ENCODE measurements at places on chromosomes 2 and 18.
A peak's percentile ranks its signal among the peaks of the same experiment; 100 is the strongest.

DNA sequence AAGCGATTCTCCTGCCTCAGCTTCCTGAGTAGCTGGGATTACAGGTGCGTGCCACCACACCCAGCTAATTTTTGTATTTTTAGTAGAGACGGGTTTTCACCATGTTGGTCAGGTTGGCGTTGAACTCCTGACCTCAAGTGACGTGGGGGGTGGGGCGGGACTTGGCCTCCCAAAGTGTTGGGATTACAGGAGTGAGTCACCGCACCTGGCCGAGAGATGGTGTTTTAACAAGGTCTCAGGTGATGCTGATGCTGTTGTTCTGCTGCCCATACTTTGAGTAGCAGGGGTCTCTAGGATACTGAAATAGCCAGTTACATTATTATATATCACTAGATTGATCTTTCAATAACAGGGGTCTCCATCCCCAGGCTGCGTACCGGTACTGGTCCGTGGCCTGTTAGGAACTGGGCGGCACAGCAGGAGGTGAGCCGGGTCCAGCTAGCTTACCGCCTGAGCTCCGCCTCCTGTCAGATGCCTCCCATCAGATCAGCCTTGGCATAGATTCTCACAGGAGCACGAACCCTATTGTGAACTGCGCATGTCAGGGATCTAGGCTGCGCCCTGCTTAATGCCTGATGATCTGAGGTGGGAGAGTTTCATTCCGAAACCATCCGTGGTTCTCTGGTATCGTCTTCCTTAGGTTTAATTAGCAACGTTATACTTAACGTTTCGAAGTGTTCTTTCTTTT, 48.3 kb upstream of the SLC38A11 start:
- no peak for DNase-seq

GRCh38 chr2:24163186-24163585, 11.7 kb upstream of the FAM228A start:
- peak; percentile 47 for DNase-seq

DNA sequence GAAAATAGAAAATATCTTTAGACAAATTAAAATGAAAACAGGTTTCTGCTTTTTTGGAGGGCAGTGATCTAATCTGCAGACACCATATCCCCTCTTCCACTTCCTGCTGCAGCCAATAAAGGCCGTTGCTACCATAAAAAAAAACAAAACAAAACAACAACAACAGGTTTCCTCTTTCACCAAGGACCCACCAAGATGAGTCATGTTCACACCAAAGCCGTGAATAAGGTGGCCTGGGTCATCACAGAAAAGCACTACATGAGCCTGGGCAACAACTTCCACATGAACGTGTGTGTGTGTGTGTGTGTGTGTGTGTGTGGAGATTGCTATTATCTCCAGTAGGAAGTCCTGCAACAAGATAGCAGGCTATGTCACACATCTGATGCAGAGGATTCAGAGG, 24.8 kb upstream of the TFCP2L1 start:
- DNase-seq: peak; percentile 53

- no peak for DNase-seq
Measured at GRCh38 chr2:188364033-188364630, 72.5 kb downstream of the GULP1 start.

DNA sequence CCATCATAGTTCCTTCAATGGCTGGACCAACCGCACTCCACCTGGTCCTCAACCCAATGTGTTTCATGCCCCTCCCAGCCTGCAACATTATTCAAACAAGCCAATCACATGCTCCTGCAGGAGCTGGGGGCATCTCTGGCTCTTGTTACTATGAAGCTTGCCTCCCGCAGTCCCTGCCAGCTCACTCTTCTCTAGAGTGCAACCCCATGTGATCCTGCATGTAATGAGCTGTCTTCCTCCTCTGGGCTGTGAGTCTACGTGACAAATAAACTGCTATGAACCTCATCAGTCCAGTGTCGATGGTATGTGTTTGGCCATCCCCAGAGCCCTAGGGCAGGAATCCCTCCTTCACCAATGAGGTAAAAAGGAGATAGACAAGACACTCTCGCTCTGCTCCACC, 15.8 kb upstream of the BOD1L2 start:
- DNase-seq: no peak

- DNase-seq: no peak
Measured at GRCh38 chr2:80302314-80303005, 2.1 kb downstream of the LRRTM1 start.

DNA sequence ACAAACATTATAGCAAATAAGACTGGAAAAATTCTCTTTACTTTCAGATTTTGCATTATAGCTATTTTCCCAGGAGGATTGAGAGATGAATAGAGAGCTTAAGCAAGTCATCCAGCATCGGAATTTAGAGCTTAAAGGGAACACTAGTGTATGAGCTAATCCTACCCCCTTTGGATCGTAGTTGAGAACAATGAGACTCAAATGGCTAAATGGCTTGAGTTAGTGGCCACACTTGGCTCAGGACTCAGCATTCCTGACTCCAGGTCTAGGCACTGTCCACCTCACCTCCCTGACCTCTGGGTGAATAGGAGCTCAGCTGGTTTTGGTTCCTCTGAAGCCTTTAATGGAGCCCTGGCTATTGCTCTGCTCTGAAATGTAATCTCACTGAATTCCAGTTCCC, 97.5 kb upstream of the CXCR4 start:
- DNase-seq: no peak

DNA sequence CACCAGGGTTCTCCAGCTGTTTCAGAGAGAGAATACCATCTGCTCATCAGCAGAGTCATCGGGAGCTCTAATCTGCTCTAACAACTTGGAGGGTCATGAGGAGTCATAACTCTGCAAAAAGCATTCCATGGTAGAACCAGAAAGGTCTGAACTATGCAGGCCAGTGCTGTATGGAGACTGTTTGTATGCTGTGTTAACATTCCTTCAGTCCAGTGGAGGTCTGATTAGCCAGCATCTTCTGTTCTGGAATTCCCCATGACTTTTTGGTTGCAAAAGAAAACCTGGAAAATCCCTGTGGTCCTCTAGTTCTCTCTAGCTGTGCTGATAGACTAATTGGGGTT, 9.4 kb upstream of the ITGB6 start:
- no peak for DNase-seq

DNA sequence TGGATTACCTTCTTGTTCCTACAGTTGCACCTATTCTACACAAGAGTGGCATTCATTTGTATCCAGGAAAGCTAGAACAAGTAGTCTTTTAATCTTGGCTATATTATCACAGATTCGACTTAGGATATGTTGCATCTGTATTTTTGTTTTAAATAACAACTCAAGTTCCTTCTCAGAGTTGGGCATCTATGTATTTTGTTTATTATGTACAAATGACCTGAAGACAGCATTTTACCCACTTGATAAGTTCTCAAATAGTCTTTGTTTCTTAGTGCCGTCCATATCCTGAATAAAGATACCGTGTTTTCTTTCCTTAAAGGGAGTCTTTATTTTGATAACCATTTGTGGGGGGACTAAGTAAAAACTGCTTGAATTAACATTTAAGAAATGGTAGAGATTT, 2.9 kb downstream of the ITPRID2 start:
- no peak for DNase-seq

DNA sequence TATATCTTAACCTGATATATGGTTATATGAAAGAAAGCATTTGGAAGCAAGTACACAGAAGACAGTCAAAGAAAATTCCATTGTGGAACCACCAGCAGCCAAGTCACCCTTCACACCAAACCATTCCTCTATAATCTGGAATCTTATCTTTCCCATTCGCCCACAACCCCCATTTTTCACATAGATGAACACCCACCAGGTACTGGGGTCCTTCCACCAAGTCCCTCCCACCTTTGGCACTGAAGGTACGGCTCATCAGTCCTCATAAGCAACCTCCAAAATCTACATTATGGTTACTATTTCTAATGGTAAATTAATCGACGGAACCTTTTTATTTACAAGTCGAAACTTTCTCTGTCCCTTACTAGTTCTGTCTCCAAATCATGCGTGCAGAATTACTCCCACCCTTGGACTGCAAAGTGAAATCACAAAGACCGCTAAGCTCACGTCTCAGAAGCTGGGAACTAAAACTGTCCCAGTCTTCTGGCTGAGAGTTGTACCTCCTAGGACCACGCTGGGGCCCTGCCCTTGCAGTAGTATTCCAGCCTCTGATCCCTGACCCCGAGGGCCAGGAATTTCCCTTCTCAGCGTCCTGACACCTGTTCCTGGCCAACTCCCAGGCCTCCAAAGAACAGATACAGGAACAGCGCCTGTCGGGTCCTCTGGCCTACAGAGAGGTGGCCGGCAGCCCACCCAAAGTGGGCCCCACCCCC, 702 bp downstream of the OLA1 start:
- DNase-seq: peak; percentile 47

DNA sequence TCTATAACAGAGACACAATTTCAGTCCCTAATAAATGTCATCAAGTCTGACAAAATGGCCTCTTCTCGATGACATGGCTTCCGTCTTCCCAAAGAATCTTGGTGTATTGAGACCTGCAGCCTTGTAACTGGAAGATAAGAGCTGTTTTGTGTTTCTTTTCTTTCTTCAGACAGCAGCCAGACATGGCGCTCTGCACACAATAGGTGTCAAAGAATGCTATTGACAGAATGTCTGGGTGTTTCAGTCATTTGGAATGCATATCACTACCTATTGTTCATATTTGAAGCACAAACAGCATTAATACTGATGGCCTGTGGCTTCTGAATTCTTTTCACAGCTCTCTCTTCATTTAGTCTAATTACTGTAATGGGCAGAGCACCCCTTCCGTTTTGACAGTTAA, 344.8 kb downstream of the RPRM start:
- DNase-seq: no peak

DNA sequence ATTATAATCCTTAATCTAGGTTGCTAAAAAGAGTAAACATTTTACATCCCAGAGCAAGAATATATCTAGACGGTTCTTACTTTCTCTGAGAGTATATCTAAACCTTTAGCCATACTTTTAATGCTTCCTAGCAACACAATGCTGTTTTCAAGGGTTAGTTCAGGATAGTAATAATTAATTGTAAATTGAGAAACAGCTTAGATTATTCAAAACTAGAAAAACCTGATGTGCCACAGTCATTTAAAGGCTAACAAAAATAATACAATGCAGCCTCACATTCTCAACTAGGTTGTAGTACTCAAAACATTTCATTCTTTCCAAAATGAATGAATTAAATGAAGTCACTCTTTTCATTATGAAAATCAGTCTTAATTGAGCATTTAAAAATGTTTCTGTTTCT, 103.2 kb upstream of the OTX1 start:
- no peak for DNase-seq

- DNase-seq: peak; percentile 65
Measured at GRCh38 chr2:122193622-122194021, 438.2 kb downstream of the TSN start.

- DNase-seq: no peak
Measured at GRCh38 chr2:130819608-130820278, 17.0 kb upstream of the ARHGEF4 start.

DNA sequence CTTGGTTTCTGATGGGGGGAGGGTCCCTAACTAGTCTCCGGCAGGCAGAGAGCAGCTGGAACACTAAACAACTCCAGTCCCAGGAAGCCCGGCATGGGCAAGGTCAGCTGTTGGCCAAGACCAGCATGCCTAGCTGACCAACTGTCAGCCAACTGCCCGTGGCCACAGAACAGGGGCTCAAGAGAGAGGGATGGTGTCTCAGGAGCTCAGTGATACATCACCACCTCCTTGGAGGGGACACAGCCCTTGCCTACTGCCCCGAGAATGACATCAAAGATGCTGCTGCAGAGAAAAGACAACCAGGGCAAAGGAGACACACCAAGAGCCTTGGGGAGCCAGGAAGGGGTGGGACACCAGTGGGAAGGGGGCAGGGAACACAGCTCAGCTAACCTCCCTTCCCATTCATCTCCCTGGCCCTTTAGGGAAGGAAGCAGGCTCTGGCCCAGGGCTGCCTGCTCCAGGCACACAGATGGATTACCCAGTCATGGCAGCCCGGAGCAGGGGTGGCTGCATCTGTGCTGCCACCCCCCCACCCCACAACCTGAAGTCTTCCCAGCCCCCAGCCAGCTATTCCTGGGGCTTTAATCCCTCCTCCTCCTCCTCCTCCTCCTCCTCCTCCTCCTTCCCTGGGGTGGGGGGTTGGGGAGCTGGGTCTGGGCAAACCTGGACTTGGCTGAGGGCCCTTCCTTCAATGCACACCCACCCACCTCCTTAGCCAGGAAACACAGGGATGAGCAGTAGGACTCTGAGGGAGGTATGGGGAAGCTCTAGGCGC, 1.9 kb downstream of the BIN1 start:
- DNase-seq: no peak

DNA sequence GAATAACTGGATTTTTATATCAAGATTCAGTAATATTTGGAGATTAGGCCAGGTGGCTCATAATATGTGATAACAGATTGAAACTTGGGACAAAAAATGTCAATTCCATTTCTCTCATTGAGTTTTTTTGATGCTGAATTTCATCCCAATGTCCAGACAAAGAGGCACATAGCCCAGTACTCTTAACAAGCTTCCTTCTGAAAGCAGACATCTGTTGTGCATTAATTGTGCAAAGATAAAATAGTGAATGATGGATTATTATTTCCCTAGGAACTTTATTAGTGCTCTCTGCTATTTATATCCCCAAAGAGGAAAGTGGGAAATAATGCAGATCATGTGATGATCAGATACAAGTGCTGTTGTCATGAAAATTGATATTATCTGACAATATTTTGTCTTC, 234.1 kb downstream of the CCDC102B start:
- no peak for DNase-seq

GRCh38 chr2:152864601-152865149, 146.3 kb downstream of the ARL6IP6 start:
- no peak for DNase-seq

- no peak for DNase-seq
Measured at GRCh38 chr18:59994357-59994756, 94.6 kb downstream of the PMAIP1 start.

DNA sequence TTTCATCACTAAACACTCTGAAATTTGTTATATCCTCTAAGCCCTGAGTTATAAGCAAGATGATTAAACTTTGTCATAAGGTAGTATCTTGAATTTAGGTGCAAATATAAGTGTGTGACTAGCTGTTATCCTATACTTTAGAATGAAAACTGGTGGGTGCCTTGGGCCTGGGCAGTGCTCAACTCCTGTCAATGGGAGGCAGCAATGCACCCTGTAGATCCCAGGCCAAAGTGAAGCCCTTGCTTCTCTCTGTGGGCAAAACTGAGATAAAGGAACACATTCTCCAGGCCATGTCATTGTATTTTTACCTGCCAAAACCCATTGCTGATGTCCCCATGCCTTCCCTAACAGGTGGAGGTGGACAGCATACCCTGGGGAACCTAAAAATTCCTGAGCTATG, 525.2 kb downstream of the TNS1 start:
- DNase-seq: no peak

DNA sequence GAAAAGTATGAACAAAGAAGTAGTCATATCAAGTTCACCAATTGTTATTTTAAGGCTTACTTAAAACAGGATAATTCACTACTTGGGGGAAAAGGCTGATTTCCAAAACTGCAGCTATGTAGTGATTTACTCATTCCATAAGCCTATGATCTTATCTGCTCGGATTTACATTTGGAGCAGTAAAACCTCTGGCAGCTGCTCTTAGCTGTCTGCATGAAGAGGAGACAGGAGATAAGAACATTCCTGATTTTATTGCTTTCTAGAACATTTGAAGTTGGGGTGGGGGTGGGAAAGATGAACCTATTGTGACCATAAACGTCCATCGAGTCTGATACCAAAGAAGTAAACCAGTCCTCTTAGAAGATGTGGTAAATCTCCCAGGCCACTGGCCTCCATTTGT, 120.9 kb downstream of the MMADHC start:
- no peak for DNase-seq

GRCh38 chr2:177348733-177349693, 43.6 kb upstream of the AGPS start:
- no peak for DNase-seq

GRCh38 chr2:179274749-179275148, 10.1 kb upstream of the SESTD1 start:
- DNase-seq: peak; percentile 51

All from KBM-7 (cell line).